Ureter (tissue), 1 donor: ENCODE measurements at places on chromosomes 3 and 15. TPM values are rescaled to one million over a fixed set of nuclear protein-coding genes. Genes with fewer than 3 reads are reported as not detected.

Gene FBXO40
- 0.23 TPM for total RNA-seq

GRCh38 chr3:167772992-167773391, 37.5 kb downstream of the SERPINI1 start:
- DNase-seq = no peak

Gene PKM
- 1,020 TPM for total RNA-seq

DNA sequence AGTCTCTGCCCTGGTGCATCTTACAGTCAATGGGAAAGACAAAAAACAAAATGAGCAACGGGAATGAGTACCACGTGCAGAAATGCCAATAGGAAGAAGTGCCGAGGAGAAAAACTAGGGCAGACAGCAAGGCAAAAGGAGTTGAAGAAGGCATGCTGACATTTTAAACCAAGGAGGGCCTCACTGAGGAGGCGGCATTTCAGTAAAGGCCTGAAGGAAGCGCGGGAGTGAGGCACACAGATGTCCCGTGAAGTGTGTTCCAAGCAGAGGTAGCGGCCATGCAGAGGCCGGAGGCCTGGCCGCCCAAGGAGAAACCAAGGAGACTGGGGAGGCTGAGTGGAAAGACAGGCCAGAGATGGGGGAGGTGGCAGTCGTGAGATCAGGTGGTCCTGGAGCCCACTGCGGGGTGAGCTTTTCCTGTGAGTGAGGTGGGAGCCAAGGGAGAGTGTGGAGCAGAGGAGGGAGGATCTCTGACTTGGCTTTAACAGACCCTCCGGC, 34.8 kb downstream of the DNAJB8 start:
- DNase-seq = no peak

DNA sequence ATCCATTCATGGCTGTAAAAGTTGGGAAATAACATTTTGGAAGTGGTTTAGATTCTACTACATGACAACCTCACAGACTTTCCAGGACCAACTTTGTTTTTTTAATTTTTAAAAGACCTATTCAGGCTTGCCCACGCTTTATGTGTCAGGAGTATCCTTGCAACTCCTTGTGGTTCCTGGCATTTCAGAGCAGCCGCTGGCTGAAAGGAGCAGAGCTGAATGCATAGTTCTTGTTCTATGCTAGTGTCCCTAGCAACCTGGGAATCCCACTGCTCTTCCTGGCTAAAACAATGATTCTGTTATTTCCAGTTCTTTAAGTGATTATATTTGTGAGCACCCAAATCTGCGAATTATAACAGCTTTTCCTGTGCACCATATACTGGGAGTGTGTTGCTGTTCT, 34.9 kb downstream of the CP start:
- no peak for DNase-seq

Gene ACAN
- total RNA-seq = 1.6 TPM

Gene GPR149
- total RNA-seq = not detected

- DNase-seq = no peak
Measured at GRCh38 chr3:173992416-173992815, 594.9 kb downstream of the NLGN1 start.

DNA sequence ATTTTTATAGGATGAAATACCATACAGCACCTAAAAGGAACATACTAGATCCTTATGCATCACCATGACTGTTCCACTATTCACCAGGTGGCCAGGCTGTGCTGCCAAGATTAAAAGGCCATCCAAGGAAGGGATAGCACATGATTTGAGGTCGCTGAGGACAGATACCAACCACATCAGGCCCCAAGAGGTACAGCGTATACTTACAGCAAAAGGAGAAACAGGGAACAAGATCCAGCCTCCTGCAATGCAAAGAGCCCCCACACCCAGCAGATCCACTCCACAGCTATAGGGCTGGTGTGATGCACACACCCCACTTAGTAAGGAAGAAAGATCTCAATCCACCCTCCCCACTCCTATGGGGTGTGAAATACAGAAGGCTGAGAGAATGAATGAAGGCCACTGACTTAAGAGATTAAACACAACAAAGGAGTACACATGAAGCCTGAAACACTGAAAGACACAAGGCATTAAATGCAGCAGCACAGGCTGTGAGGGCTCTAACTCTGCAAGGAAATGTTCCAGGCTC, 32.0 kb upstream of the ZNF445 start:
- DNase-seq = no peak

DNA sequence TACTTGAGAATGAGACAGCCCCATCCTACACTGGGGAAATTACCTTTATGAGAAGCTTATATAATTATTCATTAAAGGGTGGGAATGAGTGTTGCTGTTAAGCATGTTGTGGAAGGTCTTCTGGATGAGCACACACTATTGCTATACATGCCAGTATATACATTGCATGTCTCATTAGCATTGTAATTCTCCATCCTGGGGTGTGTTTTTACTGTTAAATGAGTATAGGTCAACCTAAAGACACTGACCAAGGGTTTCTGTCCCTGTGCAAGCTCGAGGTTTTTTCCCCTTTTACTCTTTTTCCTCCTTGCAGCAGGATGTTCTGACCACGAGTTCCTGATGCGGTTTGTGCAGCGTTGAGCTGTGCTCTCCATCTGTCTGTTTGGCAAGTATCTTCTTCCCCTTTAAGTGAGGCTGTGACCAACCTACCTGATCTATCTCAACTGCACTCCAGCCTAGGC, 7.2 kb upstream of the IVD start:
- DNase-seq = no peak

Gene MYLK
- total RNA-seq = 942 TPM

Gene FSD2
- total RNA-seq = not detected

DNA sequence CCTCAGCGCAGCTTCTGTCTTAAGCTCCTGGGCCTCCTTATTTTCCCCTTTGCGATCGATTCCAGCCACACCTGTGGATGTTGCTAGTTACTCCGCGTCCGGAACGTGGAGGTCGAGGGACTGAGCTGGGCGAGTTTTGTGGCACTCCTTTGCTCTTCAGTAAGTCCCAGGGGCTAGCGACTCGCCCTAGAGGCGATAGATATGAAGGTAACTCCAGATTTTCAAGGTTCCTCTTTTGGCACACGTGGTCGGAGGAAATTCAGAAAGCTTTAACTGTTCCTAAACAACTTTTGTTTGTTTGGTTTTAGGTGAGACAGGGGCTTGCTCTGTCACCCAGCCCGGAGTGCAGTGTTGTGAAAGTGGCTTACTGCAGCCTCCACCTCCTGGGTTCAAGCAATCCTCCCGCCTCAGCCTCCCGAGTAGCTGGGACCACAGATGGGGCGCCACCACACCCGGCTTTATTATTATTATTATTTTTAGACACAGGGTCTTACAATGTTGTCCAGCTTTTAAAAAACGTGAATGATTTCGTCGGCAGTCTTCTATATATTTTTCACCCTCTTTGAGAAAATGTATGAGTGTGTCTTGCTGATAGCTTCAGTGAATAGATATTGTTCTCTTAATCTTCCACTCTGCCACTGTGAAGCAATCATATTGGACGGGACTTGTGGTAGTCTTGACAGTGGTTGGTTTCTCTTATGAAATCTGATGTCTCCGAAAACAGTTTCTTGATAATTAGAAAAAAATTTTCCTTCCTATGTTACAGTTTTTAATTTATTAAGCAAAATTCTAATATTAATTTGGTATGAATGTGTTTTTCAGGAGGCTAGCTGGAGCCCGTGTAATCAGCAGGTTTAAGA, 785 bp downstream of the MFSD1 start:
- no peak for DNase-seq

Gene PIERCE2
- total RNA-seq = 3.0 TPM

Gene AQP9
- total RNA-seq = 0.49 TPM

GRCh38 chr3:130755666-130756065, 9.0 kb upstream of the PIK3R4 start:
- peak; percentile 52 for DNase-seq

DNA sequence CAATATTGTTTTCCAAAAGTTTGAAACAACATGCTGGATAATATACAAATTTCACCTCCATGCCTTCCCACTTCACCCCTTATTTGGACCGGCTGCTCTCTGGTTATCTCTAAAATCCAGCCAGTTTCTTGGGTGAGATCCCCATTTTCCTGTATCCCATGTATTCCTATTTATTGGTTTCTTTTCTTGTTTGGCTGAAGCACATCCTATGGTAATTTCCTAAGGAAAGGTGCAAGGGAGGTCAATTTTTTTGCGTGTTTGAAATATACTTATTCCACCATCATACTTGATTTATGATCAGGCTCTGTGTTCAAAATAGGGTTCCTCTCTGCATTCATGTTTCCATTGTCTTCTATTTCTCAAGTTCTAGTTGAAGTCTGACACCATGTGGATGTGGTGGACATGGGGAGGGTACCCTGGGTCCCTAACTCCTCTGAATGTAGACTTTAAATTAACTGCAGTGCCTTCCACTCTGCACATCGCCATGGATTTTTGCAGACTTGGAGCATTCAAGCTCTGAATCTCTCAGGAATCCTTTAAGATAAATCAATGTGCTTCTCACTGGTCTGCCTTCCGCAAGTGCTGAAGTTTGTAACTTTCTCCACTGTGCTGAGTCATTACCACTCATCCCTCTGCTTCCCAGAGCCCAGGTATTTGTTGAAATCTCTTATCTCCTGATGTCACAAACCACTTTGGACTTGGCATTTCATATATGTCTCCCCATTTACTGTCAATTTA, 52.1 kb upstream of the TLE3 start:
- DNase-seq = no peak

GRCh38 chr3:46895204-46895660, 17.7 kb downstream of the PTH1R start:
- no peak for DNase-seq

- DNase-seq = peak; percentile 57
Measured at GRCh38 chr3:9399746-9400145, 2.3 kb downstream of the SETD5 start.

Gene CCR2
- total RNA-seq = 1.3 TPM

DNA sequence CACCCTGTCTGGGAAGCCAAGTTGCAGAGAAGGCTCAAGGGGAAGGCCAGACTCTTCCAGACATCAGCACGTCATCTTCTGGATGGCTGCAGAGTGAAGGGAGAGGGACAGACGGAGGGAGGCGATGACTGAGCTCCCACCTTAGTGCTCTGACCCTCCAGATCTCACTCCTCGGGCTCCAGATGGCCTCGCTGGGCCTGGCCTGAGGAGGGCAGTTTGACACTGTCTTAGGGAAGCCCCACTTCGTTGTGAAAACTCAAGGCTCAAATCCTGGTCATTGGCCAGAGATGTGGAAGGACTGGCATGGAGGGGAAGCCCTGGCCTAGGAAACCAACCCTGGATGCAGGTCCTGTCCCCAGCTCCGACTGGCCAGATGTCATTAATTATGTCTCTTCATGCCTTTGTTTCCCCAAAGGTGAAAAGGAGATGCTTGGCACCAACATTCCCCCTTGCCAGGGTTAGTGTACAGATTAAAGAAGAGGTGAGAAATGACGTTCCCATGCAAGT, 70.4 kb downstream of the ADCY5 start:
- DNase-seq = no peak

DNA sequence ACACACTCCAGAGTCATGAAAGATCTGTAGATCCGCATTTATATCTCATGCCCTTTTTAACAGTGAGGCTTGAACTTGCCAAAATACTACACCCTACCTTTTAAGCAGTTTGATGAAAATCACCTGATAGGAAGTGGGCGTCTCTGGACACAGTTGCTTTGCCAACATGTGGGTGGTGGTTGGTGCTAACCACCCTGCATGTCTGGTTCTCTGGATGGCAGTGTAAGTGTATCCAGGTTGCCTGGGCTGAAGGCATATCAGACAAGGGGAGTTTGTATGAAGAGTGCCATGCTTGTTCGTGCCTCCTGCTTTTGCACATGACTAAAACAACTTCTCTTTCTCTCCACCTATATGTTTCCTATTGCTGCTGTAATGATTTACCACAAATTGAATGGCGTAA, 159.6 kb downstream of the GHSR start:
- no peak for DNase-seq

Gene RTP3
- total RNA-seq = not detected

DNA sequence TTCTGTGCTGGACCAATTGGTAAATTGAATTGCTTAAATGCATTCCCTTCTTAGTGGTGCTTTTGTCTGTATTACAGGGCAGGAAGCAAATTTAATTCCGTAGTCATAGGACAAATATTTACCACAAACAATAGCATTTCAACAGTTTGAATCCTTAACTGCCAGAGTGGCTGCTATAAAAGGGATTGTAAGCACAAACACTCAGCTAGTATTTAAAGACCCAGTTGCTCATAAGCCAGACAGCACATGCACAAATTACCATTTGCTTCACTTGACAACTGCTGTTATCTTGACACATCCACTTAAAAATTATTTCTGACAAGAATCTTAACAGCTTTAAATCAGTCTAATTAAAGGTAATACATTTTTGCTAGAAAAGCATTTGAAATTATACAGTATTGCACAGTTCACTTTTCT, 490.2 kb upstream of the ADAMTS9 start:
- DNase-seq = no peak

DNA sequence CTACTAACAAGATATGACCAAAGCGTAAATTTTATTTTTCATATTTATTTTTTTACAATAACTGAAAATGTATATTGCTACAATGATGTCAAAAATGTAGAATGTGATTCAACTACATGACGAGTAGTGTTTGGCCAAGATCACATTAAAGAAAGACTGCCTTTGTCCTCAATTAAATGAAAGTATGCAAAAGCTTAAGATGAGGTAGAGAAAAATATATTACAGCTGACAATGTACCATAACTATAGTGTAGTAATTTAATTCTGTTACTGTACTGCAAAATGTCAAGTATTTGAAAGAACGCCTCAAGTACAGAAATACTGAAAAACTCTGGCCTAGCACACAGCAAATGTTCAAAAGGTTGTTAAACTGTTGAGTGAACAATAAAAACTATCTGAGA, 9.7 kb downstream of the PRICKLE2 start:
- no peak for DNase-seq

Gene SEMA3B
- 18.2 TPM for total RNA-seq
